ENCODE measurements at places on chromosomes 2 and 18. TPM values are rescaled to one million over a fixed set of nuclear protein-coding genes. Genes with fewer than 3 reads are reported as not detected.

Gene TMEM247
- not detected for total RNA-seq

Gene CLEC4F
- not detected for total RNA-seq

Gene DNAH6
- 0.14 TPM for total RNA-seq

Gene FAM161A
- 1.0 TPM for total RNA-seq

Gene SLC4A3
- 6.9 TPM for total RNA-seq

Gene APOB
- under 0.01 TPM for total RNA-seq

Gene C2orf42
- 22.4 TPM for total RNA-seq

Gene LHCGR
- not detected for total RNA-seq

Gene RAB17
- 1.5 TPM for total RNA-seq

Gene XPO1
- 290 TPM for total RNA-seq

Gene ATG9A
- total RNA-seq: 33.2 TPM

Gene LINC00305
- not detected for total RNA-seq

Gene CROCC2
- not detected for total RNA-seq

Gene RAB27B
- total RNA-seq: 31.8 TPM

Gene DSG4
- total RNA-seq: not detected

Gene TTN
- under 0.01 TPM for total RNA-seq

Gene CIAO1
- total RNA-seq: 85.8 TPM

Gene UGP2
- 140 TPM for total RNA-seq

Gene POTEE
- under 0.01 TPM for total RNA-seq

Gene ARHGEF33
- total RNA-seq: 0.21 TPM

Gene MEP1B
- under 0.01 TPM for total RNA-seq

Gene ALKAL2
- not detected for total RNA-seq

Gene MYOM1
- total RNA-seq: 0.85 TPM

Gene CHRNG
- not detected for total RNA-seq

Gene OR6B2
- not detected for total RNA-seq

Gene RNF152
- 24.6 TPM for total RNA-seq

Gene SCRN3
- total RNA-seq: 18.5 TPM

Gene TFPI
- 1.0 TPM for total RNA-seq

Gene TOGARAM2
- total RNA-seq: not detected

All from nasal cavity respiratory epithelium epithelial cell of viscerocranial mucosa (primary cell).